Left lung (tissue), 14 donors: ENCODE measurements at places on chromosomes 16 and 17.

GRCh38 chr17:70648166-70648565, 478.8 kb downstream of the KCNJ2 start:
- no peak for DNase-seq

GRCh38 chr16:50025537-50025931, 509 bp downstream of the CNEP1R1 start:
- DNase-seq = no peak

GRCh38 chr16:86048221-86048620, 149.3 kb downstream of the IRF8 start:
- DNase-seq = no peak

DNA sequence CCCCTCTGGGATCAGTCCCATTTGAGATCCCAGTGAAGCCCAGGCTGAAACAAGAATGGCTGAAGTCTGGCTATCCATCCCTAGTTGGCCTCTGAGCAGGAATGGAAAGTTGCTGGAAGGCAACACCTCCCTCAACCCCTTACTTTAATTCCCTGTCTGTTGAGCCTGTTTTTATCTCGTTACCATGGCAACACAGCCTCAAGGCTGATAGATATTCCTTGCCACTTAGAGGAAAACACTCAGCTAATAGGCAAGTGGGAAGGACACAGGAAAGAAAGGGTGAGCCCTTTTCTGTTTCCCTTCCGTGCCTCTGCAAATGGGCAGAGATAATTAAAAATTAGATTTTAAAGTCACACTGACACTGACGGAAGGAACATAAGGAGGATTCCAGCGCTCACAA, 75.5 kb upstream of the CLEC3A start:
- DNase-seq = peak; percentile 32

DNA sequence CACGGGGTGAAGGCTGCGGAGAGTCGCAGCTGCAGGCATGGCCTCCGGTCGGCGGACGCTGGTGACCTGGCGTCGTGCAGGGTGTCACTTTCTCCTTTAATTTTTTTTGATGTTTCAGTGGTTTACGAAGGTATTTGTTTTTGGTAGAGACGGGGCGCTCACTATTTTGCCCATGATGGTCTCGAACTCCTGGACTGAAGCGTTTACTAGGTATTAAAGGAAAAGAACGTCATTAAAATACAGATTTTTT, 17.1 kb downstream of the ZNF213 start:
- DNase-seq = peak; percentile 45

- no peak for DNase-seq
These were observed 77.0 kb upstream of the TMEM132E start for GRCh38 chr17:34502426-34502825.

DNA sequence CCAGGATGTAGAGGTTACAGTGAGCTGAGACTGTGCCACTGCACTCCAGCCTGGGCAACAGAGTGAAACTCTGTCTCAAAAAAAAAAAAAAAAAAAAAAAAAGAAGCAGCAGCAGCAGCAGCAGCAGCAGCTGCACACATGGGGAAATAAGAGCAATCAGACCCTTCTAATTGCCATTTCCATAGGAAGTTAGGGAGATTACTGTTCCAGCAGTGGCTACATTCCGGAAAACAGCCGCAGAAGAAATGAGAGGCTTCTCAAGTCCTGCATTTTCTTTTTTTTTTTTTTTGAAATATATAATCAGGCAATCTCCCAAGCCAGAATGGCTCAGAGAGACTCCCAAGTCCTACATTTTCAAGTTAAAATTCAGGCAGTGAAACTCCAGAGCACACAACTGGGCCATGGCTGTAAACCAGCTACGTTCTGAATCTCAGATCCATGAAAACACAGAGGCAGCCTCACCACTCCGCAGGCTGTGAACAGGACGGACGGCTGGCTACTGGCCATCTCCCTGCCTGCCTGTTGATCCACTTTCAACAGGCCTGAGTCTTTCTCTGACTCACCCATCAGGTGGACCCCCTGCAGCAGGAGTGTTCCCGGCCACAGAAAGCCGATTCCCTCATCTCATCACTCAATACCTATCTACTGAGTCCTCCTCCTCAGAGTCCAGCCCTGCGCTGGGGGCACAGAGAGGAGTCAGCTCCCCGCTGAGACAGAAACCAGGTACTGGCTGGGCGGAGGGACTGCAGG, 15.0 kb downstream of the TRPV1 start:
- DNase-seq = peak; percentile 25

DNA sequence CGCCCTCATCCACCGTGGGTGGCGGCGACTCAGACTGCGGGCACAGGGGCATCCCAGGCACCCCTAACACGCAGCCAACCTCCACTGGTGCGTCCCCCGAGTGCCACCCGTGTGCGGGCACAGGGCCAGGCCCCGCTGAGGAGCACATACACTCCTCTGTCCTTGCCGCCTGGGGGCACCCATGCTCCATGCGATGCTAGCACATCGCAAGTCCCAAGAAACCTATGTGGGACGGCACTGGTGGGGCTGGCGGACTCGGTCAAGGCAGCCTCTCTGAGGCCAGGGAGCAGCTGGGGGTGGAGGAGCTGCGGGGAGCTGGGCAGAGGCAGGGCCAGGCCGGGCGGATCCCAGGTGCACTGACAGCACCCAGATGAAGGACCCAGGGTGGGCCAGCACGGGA, 4.0 kb downstream of the ZNF598 start:
- DNase-seq = peak; percentile 73

DNA sequence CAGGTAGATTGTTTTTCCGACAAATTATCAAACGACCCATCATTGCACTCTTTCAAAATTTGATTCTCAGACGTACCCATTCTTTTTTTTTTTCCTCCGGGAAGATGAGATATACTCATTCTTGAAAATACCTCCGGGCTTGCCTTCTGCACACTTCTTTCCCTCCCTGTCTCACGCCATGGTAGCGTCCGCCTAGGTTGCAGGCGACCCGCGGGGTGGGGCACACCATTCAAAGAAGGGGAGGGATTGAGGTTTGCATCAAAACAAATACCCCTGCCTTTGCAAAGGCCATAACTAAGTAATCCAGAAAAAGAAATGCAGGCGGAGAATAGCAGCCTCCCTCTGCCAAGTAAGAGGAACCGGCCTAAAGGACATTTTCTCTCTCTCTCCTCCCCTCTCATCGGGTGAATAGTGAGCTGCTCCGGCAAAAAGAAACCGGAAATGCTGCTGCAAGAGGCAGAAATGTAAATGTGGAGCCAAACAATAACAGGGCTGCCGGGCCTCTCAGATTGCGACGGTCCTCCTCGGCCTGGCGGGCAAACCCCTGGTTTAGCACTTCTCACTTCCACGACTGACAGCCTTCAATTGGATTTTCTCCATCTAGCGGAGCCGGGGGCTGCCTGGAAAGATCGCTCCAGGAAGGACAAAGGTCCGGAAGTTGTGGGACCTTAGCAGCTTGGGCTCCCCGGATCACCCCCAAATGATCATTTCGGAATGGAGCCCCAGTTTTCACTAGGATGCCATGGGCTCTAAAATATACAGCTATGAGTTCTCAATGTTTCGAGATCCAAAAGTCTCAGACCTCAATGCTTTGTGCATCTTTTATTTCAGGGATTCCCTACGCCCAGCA, 843 bp downstream of the TP53 start:
- peak; percentile 79 for DNase-seq

DNA sequence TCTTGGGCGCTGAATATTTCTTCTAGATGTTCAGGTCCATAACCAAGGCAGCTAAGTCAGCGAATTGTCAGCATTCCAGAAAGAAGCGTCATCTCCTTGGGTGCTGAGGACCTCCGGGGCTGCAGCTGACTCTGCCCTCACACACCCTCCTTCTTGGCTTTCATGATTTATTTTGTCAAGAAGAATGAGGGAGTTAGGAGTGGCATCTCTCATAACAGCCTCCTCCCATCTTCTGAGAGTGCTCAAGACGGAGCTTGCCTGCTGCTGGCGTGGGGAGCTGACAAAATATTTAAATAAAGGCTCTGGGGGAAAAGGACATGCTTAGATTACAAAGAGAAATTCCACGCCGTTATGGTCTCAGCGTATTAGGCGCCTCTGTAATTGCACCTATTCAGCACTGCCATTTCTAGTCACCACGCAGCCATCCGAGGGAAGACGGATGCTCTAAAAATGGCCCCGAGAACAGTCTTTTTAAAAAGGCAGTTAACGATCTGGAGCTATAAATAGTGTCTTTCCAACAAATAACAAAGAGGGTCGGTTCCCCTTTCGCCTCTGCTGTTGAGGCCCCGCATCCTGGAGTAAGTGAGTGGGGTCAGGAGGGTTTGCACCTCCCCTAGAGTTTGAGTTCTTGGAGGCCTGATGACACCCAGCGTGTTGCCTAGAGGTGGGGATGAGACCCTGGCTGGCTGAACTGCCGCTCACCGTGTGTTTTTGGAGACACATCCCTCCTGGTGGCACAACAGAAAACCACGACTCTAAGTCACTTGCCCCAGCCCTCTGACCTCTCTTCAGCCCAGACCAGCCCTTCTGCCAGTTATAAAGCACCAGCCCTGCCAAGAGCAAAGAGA, 187.0 kb downstream of the CCDC182 start:
- DNase-seq = peak; percentile 26

GRCh38 chr16:78211946-78212345, 112.5 kb downstream of the WWOX start:
- DNase-seq = peak; percentile 45

DNA sequence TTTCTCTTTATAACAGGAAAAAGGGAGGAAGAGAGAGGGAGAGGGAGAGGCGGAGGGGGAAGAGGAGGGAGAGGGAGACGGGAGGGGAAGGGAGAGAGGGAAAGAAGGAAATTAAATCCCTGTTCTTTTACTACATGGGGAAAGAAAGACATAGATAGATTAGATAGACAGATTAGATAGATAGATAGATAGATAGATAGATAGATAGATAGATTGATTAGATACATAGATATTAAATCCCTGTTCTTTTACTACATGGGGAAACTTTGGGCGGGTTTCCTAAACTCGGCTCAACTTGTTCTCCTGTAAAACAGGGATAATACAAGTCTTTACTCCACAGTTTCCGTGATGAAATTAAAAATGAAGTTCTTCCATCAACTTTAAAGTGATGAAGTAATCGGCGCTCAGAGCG, 661 bp downstream of the RFWD3 start:
- DNase-seq = no peak

GRCh38 chr16:81483064-81483969, 38.7 kb downstream of the CMIP start:
- no peak for DNase-seq

- no peak for DNase-seq
These were observed 4.6 kb upstream of the EMP2 start for GRCh38 chr16:10584981-10585438.

- no peak for DNase-seq
These were observed 18.9 kb downstream of the CDH5 start for GRCh38 chr16:66385415-66385814.

DNA sequence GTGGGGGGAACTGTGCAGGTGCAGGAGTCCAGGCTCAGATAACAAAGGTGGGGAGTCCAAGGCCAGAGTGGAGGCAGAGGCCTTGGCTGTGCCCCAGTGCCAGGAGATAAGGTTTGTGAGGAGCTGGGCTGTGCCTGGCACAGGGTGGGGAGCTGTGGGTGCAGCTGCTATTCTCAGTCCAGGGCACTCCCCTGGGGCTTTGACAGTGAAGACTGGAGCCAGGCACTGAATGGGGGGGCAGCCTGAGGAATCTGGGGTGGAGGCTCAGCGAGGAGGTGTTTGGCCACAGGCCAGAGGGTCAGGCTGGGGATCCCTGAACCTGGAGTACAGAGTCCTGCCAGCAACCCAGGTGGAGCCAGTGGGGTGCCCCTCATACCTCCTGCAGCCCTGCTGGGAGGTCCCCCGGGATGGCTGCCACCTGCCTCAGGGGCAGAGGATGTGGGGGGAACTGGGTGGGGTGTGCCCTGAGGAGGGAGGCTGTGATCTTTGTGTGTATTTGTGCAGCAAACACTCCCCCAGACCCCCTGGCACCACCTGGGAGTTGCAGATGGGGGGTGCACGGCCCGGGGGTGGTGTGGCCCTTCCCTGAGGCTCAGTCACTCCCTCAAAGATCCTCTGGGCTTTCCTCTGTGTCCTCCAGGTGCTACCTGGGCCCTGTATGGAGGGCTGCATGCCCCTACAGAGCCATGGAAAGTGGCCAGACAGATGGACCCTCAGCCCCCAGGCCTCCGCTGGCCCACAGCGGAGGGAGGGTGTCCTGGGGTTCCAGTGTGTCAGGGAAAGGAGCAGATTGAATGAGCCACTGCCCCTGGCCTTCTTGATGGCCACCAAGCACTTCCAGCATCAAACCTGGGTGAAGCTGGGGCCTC, 44.5 kb upstream of the SMPD3 start:
- no peak for DNase-seq

DNA sequence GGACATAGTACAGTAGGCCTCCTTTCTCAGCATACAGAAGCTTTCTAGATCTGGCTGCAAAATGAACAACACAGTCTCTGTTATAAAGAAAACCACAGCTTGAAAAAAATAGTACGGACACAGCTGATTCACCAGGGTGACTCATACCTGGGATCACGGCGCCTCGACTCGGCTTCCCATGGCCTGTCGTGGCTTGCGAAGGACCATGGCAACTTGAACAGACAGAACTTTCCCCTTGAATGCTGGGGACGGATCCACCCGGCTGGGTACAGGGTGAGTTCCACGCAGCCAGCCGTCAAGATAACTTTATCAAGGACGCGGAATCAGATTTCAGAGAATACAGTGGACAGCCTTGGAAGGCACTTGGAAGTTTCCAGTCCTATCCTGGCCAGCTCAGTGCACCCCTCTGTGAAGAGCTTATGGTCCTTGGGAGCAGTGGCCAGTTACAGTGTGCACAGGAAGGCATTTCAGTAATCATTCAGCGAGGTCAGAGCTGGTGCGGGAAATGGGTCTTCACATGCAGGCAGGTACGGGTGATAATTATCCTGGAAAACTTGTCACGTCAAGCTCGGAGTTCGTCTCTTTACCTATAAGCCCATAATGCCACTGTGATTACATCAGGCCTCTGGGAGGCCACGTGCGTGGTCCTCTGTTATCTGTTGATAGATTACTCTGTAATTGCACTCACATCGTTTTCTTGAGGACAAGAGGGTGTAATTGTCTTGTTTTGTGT, 57.9 kb upstream of the MAF start:
- no peak for DNase-seq

GRCh38 chr16:64627781-64628180, 494.1 kb downstream of the CDH11 start:
- no peak for DNase-seq

DNA sequence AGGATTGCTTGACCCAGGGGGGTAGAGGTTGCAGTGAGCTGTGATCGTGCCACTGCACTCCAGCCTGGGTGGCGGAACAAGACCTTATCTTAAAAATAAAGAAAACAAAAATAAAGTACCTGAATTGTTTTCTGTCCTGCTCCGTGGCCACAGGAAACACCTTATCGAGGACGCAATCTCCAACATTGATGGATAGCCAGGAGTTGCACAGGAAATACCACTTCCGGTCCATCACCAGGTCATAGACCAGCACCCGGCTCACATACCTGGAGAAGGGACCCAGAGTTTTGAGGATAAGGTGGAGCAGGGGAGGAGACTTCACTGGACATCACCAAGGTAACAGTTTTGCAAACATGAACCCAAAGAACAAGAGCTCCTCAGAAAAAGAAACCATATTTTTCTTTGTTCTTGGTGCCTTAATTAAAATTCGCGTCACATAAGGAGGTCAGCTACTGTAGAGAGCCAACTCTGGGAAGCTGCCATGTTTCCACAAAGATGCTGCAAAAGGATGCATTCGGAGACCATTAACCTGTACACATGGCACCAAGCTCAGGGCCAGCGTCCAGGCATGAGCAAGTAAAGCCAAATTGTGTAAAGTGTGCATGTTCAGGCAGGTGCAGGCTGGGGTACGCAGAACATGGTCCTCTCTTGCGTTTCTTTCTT, 55.6 kb upstream of the GCSH start:
- no peak for DNase-seq
